Activated CD4-positive, alpha-beta T cell treated with anti-CD3 and anti-CD28 coated beads, Interleukin-2, Interleukin-4, amounts not matched to agents 100 ng/mL and 50 ng/mL, durations not matched to agents 16 hours and 8 hours (primary cell): ENCODE measurements at places on chromosomes 11 and 22.

GRCh38 chr11:64297699-64298358 lies 2.3 kb upstream of the CATSPERZ start:
- DNase-seq, result no peak

DNA sequence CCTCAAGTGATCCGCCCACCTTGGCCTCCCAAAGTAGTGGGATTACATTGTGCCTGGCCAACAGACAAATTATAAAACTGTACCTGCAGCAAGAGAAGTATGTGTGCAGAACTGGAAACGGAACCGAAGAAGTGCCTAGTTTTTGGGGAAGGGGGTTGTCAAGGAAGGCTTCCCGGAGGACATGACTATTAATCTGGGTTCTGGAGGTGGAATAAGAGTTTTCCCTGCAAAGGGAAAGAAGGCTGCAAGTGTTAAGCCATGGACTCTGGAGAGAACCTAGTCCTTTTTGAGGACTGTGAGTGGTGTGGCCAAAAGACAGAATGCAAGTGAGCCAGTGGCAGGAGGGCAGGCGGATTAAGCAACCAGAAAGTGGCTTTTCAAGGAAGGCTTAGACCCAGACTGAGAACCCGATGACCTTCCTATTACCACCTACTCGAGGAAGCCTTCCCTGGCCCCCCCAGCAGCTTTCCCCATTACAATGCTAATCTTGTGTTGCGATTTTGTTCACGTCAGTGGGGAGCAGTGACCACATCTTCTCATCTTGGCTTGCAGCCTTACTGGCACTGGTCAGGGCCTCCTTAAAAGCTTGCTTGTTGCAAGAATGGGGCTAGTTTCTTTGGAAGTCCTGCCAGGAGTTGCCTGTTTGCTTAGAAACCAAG lies 5.7 kb upstream of the SEPTIN3 start:
- no peak for DNase-seq

DNA sequence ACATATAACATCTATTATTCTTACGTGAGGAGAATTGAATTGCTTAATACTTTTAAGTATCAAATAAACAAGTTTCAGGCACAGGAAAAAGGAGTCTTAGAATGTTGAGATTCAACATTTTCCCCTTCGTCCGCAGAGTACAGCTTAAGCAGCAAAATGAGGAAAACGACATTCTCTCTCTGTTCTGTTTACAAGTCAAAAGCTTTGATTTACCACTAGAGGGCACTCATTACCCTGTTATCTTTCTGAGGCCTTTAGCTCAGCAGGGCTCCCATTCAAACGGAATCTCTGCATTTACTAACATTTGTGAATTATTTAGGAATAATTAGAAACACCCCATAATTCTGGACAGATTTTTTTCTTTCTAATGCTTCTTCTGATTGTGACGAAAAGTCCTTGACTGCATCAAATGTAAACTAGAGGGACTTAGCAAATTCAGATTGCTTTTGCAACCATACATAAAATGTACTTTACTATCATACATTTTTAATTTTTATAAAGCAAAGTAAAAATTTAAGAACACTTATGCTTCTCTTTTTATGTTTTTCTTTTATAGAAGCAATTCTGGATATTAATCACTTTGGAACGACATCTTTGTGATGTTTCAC lies 75.0 kb downstream of the JRKL start:
- peak; percentile 66 for DNase-seq

DNA sequence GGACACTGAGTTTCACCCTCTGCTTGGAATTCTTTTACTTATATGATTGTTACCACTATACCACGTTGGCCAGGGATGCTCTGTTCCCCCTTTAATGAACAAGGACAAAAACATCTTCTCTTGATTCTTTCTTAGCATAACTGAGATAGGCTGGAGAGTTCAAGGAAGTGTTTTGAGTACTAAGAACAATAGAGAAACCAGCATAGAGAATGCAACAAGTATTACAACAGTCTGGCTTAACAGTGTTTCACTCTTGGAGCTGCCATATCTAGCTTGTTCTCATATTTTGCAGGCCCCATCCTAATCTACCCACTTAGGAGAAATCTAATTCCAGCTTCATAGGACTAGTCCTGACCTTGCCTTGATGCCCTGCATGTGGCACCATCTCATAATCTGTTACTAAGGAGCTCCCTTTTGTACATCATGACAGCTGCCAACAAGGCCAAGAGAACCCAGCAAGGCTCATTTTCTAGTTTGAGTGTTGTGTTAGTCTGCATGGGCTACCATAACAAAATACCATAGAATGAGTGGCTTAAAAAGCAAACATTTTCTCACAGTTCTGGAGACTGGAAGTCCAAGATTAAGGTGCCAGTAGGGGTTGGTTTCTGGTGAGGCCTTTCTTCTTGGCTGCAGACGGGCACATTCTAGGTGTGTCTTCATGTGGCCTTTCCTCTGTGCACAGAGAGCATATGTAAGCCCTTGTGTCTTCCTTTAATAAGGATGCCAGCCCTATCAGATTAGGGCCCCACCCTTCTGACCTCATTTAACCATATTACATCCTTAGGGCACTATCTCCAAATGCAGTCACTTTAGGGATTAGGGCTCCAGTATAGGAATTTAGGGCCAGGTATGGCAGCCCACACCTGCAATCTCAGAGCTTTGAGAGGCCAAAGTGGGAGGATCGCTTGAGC lies 37.8 kb downstream of the PACS1 start:
- DNase-seq, result no peak

GRCh38 chr11:65744026-65744698 lies 23.6 kb upstream of the RNASEH2C start:
- no peak for DNase-seq

GRCh38 chr11:11011617-11012016 lies 153.8 kb upstream of the ZBED5 start:
- DNase-seq, result no peak

- DNase-seq, result no peak
These were observed 17.0 kb upstream of the WDR74 start for GRCh38 chr11:62856333-62856895.

DNA sequence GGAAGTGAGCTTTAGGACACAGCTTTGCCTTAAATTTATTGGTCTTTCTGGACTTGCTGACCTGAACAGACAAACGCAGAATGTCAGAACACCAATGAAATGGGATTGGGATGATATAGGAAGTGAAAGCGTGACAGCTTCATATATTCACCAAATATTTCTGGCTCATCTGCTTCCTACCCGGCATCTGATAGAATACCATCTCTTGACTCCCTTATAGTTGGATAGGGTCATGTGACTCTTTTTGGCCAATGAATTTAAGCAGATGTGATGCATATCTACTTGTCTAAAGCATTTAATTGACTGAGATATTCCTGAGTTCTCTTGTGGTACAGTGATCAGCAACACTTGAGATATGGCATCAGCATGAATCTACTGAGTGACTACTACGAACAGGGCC lies 2.5 kb upstream of the CAPRIN1 start:
- DNase-seq, result no peak

- DNase-seq, result no peak
These were observed 96.9 kb upstream of the PITPNB start for GRCh38 chr22:28015676-28016601.

DNA sequence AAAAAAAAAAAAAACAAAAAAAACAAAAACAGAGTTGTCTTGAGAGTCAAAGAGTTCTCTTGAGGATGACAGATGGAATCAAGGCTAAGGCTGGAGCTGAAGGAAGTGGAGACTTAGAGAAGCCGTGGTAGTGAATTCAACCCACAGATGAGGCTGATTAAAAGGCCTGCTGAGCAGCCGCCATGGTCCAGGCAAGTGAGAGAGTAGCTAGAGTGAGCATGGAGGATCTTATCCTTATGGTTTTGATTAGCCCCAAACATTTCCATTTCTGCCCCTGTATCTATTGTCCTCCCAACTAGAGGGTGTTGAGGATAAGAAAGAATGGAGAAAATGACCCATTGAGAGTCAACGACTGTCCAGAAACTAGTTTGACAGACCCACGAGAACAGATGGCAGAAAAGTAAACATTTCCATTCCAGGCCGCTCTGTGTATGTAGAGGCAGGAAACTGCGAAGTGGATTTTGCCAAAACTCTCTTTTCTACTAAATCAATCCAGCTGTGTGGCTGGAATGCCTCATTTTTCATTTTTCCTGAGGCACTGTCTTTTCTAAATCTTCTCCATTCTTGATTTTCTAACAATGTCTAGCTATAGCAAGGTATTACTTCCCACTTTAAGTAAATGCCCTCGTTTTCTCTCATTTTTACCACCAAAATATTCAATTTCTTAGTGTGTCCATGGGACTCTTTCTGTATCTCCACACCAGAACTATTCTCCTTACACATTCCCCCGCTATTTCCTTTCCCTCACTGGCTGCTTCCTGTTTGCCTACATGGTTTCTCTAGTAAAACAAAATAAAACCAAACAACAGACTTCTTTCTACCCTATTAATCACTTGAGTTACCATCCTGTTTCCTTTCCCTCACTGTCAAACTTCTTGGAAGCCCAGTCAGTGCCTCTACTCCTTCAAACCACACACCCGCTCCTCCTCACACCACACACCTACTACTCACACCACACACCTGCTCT lies 5.4 kb upstream of the MMP8 start:
- DNase-seq, result no peak

DNA sequence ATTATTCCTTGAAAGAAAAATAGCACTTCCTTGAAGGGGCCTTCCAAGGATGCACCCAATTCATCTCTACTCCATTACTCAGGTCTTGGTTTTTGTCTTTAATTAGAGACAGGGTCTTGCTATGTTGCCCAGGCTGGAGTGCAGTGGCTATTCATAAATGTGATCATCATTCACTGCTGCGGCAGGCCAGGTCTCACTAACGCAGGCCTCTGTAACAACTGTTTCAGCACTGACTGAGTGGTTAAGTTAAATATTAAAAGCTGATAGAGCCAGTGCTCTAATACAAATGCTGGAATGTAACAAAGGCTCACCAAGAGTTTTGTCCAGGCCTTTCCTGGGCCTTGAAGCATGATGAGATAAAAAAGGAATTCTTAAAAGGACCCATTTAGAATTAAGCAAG lies 61.4 kb upstream of the GNAZ start:
- DNase-seq, result no peak

- DNase-seq, result no peak
These were observed 483.5 kb downstream of the BRD1 start for GRCh38 chr22:49344161-49344560.

DNA sequence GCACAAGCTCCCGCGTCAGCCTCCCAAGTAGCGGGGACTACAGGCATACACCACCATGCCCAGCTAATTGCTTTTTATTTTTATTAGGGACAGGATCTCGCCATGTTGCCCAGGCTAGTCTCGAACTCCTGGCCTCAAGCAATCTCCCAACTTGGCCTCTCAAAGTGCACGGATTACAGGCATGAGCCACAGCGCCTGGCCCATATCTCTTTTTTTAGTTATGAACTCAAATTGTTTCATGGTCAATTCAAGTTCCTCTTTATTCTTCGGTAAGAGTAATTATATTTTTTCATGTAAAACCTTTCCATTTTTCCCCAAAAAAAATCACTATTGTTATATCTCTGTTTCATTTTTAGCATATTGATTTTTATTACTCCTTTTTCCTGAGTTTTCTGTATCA lies 25.5 kb downstream of the FCHSD2 start:
- DNase-seq, result no peak

- peak; percentile 78 for DNase-seq
These were observed 19.2 kb downstream of the XRRA1 start for GRCh38 chr11:74929431-74930363.

DNA sequence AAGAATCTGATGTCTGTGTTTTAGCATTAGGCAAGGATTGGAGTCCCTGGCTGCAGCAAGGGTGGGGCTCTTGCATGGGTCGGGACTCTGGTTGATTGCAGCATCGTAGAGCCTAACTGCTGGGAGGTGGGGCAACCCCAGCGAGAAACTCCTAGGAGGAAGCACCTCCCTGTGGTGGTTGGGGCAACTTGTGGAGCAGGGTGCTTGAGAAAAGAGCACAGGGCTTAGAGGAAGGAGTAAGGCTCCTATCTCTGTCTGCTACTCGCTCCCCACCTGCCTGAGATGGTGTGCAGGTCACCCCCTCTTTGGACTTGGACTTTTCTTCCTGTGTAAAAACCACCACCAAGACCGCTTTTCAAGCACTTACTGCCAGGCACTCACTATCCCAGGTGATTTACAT lies 15.6 kb downstream of the SREBF2 start:
- DNase-seq, result no peak

DNA sequence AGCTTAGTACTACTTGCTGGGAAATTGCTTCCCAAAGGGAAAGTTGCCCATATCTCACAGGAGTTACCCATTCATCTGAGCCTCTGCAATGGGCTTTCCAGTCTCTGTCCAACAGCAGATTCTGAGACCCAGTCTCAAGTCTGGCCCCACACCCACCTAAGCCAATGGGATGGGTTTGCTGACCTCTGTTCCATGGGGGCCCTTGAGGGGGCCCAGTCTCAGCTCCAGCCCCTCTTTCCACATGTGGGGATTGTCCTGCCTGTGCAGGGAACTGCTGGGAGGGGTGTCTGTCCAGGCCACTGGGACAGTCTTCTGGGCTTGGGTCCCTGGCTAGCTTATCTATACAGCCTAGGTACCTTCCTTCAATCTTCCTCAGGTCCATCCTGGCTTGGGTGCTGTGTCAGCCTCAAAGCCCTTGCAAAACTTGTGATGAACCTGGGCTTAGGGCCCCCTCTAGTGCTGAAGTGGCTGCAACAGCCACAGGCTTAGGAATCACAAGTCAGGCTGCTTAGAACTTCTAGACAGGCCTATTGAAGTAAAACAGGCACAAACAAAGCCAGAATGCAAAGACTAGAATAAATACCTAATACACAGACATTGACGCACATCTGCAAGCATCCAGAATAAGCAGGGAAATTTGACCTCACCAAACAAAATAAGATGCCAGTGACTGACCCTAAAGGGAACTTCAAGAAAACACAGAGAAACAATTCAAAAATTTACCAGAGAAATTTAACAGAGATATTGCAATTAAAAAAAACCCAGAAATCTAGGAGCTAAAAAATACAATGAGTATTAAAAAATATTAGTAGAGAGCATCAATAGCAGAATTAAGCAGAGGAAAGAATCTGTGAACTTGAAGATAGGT lies 11.7 kb upstream of the PATL1 start:
- peak; percentile 59 for DNase-seq

DNA sequence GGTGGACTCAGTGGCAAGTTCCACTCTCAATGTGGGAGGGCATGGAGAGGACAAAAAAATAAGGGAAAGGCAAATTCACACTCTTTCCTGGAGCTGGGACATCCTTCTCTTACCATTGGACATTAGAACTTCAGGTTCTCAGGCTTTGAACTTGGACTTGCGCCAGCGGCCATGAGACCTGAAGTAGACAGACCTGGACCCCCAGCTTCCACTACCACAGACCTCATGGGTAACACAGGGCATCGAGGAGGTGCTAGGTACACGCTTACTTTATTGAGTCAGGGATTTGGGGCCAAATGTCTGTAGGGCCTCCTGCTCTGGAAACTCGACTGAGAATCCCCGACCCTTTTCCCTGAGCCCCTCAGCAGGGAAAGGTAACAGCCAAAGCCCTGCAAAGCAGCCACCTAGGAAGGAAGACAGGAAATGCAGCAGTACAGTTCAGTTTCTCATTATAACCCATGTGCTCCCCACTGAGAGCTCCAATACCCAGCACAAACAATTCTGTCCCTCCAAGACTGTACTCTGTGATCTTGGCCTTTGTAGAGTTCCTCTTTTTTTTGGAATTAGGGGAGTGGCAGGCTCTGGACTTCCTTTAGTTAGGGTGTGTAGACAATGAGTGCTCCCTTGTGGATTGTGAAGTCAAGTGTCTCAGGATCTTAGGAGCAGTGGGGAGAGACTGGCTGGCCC lies 5.7 kb downstream of the CHRNA10 start:
- no peak for DNase-seq

- DNase-seq, result peak; percentile 10
These were observed 53.3 kb upstream of the PRDM11 start for GRCh38 chr11:45092901-45093760.
